ENCODE measurements at places on chromosomes 3 and 15.

GRCh38 chr15:34335176-34336032, 2.2 kb downstream of the SLC12A6 start:
- DNase-seq, result no peak

GRCh38 chr3:20038699-20039465, 1.4 kb upstream of the KAT2B start:
- DNase-seq, result no peak

- no peak for DNase-seq
Measured at GRCh38 chr3:128001576-128001975, 50.7 kb upstream of the SEC61A1 start.

DNA sequence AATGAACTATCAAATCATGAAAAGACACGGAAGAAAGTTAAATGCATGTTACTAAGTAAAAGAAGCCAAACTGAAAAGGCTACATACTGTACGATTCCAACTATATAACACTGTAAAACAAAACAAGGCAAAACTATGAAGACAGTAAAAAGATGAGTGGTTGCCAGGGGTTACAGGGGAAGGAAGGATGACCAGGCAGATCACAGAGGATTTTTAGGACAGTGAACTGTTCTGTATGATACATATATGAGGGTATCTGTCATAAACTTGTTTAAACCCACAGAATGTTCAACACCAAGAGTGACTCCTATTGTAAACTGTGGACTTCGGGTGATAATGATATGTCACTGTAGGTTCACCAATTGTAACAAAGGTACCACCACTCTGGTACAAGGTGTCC, 60.6 kb downstream of the CHSY1 start:
- DNase-seq, result no peak

DNA sequence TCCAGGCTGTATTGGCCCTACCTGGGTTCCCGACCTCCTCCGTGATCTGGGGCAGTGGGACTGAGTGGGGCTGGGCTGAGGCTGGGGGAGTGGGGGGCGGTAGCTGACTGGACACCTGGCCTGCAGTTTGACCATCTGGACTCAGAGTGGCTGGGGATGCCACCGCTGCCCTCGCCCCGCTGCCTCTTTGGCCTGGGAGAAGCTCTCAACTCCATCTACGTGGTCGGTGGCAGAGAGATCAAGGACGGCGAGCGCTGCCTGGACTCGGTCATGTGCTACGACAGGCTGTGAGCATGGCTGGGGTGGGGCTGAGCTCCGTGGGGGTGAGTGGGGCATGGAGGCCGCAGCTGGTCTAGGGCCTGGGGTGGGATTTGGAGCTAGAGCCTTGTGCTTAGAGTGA, 2.7 kb downstream of the KLHL40 start:
- DNase-seq, result no peak

GRCh38 chr15:48722764-48723661, 77.5 kb upstream of the FBN1 start:
- DNase-seq, result no peak

GRCh38 chr15:67594770-67595169, 52.3 kb downstream of the MAP2K5 start:
- DNase-seq, result no peak

- no peak for DNase-seq
Measured at GRCh38 chr3:129699612-129700011, 93.1 kb upstream of the PLXND1 start.

DNA sequence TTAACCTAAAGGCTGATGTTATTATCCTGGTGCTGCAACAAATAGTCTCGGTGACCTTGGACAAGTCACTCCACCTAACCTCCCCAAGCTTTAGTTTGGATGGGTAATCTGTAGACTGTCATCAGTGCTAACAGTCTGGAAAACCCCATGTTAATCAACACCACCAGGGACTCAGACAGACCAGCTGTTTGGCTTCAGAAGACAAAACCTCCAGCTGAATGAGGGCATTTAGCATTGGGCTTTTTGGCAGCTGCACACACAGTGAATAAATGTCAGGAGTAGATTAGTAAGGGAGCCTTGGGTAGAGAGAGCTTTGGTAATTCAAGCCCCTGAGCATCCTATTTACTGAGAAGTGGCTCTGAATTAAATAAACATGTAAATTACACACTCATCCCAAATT, 24.9 kb upstream of the C3orf80 start:
- DNase-seq, result no peak

GRCh38 chr3:59426821-59427565, 377.2 kb upstream of the CFAP20DC start:
- DNase-seq, result no peak

- DNase-seq, result no peak
Measured at GRCh38 chr3:36319680-36320079, 60.6 kb upstream of the STAC start.

DNA sequence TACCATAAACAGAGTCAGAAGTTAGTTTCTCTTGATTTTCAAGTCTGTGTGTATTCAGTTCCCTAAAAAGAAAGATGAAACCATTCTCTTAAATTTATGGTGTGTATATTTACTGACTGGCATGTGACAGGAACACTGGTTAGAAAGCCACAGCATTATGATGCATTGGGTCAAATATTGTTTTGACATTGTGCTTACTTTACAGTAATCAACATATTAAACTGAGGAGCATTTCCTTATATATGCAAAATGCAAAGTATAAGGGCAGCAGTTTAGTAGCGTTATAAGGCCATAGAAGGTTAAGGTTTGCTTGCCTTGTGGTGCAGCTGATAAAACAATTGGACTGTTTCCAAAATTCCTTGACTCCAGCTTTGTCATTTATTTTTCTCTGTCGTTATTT, 72.9 kb downstream of the EPHA3 start:
- DNase-seq, result no peak

GRCh38 chr3:48409291-48410201, 20.3 kb downstream of the PLXNB1 start:
- DNase-seq, result no peak

DNA sequence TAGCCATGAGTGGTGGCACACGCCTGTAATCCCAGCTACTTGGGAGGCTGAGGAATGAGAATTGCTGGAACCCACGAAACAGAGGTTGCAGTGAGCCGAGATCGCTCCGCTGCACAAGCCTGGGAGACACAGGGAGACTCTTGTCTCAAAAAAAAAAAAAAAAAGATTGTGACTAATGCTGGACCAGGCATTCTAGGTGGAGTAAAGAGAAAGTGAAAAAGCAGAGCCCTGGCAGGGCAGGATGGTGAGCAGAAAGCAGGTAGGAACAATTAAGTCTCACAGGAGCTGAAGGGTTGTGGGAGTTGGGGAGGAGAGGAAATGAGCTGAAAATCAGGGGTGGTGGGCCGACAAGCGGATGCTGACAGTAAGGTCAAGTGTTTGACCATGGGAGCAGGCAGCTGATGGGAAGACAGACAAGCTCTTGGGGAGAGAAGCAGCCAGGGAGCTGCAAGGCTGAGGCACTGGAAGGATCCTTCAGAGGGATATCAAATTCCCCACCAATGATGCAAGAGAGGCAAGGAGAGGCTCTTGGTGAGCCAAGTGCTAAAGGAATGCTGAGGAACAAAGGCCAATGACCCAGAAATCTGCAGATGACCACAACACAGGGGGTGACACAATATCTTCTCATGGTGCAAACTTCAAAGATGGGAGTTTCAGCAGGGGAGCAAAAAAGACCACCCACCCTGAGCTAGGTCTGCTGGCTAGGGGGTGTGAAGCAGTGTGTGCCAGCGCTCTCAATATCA, 251.1 kb downstream of the ULK4 start:
- no peak for DNase-seq

DNA sequence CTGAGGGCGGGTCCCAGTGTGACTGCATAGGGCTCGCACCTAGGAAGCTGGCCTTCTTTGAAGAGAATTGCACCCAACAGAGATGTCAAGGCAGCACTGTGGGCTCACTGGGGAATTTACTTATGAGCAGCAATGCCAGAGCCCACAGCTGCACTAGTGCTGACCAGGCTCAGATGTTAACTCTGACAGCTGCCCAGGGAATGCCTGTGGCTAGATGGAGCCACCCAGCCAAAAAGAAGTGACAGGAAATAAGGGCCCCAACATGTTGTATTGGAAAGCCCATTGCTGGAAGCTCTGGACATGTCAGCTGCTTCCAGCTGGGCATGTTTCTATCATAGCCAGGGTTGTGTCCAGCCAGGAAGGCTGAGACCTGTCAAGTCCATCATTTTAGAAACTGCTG, 90.9 kb upstream of the ZNF280D start:
- no peak for DNase-seq

Data from stimulated activated CD8-positive, alpha-beta memory T cell treated with anti-CD3 and anti-CD28 coated beads, Interleukin-4, amount 100 ng/mL, for 4 hours (primary cell).